ENCODE measurements at places on chromosomes 16 and 17. TPM values are rescaled to one million over a fixed set of nuclear protein-coding genes. Genes with fewer than 3 reads are reported as not detected.

GRCh38 chr16:86584726-86585721 lies 6.7 kb downstream of the FOXL1 start:
- DNase-seq: no peak

INCA1 gene
- polyA plus RNA-seq: 9.3 TPM

DNA sequence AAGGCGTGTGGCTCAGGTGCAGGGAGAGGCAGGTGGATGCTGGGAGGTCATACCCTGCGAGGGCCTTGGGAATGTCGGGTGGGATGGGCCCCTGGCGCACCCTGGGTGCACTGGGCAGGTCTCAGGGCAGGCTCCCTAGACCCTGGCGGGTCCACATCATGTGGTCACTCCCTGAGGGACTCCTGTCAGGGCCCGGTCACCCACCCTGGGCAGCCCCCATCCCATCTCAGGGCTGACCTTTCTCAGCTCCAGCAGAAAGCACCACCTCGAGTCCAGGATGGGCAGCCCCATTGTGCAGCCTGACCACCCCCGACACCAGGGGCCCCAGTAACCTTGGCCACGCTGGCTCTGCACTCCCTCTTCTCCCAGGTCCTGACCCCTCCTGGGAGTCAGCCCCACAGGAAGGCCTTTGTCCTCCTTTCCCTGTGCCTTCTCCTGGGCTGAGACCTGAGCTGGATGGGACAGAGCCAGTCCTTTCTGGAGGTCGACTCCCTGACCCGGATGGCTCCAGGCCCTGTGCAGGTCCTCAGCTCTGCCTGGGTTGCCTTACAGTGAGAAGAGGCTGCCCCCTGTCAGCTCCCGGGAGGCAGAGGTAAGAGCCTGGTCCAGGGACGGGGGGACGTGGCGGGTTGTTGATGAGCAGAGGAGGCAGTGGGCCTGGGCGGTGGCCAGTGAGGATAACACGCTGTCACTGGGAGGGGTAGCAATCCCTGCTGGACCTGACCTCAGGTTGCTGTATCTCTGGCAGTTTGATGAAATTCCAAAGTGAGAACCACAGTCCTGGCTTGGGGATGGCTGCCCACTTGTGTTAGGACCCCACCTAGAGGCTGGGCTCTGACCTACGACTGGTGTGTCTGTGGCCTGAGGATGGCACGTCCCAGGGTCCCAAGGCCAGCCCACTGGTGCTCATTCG lies 77.9 kb downstream of the GOSR1 start:
- no peak for DNase-seq

- no peak for DNase-seq
These were observed 44.1 kb downstream of the MARCHF10 start for GRCh38 chr17:62763891-62764600.

KCTD19 gene
- polyA plus RNA-seq: 1.1 TPM

DNA sequence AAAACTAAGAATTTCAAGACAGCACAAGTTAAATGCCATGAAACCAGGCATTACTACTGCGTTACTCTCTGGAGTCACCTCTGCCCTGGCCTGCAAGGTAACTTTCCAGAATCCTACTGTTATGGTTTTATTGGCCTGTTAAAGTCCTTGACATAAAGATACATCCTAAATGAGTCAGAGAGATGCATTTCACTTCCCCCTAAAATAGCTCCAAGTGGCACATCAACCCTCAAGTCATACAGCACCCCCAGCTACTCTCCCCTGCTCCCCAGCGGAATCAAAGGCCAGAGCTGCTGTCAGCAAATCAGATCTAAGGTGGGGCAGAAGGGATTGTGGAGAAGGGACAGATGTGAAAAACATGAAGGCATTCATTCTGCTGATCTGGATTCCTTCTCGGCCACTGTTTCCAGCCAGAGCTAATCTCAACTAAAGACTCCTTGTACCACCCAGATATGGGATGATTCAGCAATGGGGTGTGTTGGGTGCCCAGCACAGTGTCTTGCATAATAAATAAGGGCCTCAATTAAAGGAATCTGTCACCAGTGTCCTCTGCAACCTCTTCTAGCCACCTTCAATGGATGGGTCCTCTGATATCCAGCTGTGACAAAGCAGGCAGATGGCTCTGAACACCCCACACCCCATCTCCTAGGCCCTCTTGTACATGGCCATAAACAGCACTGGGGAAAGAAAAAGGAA lies 8.5 kb upstream of the CCL1 start:
- DNase-seq: no peak

Measured in renal pelvis (tissue), 12 donors.